Activated T-cell treated with anti-CD3 and anti-CD28 coated beads, Interleukin-2, amount 50 U/mL, for 24 hours (primary cell): ENCODE measurements at places on chromosomes 11 and 22.

GRCh38 chr11:34308049-34308912, 49.5 kb downstream of the ABTB2 start:
- H3K4me1 ChIP-seq = peaks cover 23% of the 10 kb centered on the region
- H3K4me3 ChIP-seq = no peak overlapping the region
- no peak for DNase-seq
- H3K27me3 ChIP-seq = no peaks in the 10 kb centered on the region
- no peaks in the 10 kb centered on the region for H3K36me3 ChIP-seq

DNA sequence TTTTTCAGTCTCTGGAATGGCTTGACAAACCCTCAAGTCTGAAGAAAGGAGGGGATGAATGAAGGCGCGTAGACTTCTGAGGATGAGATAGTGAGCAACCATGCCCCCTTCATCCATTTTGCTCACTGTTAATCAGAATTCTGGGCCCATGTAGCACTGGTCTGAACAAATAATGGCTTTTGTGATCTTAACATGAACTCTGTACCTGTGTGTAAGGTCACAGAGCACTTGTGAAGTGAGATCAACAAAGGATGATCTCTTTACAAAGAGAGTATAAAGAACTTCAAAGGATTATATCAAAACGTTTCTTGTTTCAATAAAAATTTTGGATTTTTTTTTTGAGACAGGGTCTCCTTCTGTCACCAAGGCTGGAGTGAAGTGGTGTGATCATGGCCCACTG, 976.7 kb downstream of the OPCML start:
- H3K27me3 ChIP-seq = no peaks in the 10 kb centered on the region
- H3K4me3 ChIP-seq = no peak overlapping the region
- no peak overlapping the region for H3K27ac ChIP-seq

DNA sequence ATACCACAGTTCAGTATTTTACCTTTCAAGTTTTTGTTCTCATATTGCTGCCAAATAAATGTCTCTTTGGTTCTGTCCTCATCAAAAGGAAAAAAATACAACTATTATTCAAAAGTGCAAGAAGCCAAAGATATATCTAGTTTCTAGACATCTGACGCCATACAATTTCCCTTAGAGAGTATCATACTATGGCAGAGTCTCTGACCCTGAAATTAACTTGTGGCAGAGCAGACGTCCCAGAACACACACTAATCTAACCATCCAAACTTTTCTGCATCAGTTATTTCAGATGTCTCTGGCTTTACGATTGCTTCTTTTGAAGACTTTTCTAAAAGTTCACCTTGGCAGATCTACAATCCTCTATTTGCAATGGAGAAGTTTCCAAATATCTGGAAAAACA, 2.7 kb downstream of the OR51T1 start:
- H3K4me1 ChIP-seq = no peaks in the 10 kb centered on the region
- no peaks in the 10 kb centered on the region for H3K27me3 ChIP-seq
- no peak for DNase-seq
- no peak overlapping the region for H3K4me3 ChIP-seq

DNA sequence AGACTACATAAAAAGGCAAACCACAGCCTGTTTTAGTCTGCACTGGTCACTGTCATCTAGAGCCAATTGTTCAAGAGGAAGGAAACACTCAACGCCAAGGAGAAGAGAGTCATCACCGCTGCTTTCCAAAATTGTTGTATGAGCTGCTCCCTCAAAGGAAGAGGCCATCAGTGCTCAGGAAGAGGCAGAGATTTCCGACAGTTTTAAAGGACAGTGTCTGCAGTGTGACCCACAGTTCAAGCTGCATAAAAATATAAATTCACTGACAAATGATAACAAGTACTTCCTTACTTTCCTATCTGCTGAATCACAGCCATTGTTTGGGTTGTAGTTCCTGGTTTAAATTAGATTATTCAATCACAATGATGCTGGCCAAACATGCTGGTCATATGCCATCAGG, 16.4 kb downstream of the PRCP start:
- no peak for DNase-seq
- no peaks in the 10 kb centered on the region for H3K27me3 ChIP-seq
- H3K4me1 ChIP-seq = no peaks in the 10 kb centered on the region

GRCh38 chr11:100356035-100356434, 331.1 kb upstream of the ARHGAP42 start:
- no peaks in the 10 kb centered on the region for H3K36me3 ChIP-seq
- no peak overlapping the region for H3K27ac ChIP-seq
- H3K4me3 ChIP-seq = no peak overlapping the region
- no peak for DNase-seq
- H3K4me1 ChIP-seq = no peaks in the 10 kb centered on the region
